Posterior cingulate gyrus (tissue), 11 donors: ENCODE measurements at places on chromosomes 4 and X.

GRCh38 chr4:16867827-16868226 is 30.6 kb downstream of the LDB2 start:
- DNase-seq, result no peak

GRCh38 chrX:44971674-44972073 is 98.7 kb downstream of the KDM6A start:
- no peak for DNase-seq

DNA sequence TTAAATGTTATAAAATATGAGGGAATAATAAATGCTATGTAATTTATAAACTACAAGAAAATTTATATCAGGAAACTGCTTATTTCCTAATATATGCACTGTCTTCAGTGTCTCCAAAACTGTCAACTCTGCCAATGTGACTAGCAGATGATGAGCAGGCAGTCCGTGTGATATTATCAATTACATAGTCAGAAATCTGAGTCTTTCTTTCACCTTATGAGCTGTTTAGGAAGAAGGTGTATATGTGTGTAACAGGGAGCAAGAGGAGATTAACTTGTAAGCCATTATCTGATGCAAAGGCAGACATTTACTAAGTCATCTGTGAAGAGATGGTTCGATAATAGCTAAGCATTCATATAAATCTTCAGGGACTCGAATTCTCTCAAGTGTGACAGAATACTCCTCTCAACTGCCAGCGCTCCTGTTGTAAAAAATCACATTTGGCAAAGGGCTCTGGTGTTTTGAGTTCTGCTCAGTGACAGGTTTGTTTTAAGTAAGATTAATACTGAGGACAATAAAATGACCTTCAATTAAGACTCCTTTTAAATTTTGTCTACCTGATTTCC is 79.7 kb downstream of the SNCA start:
- no peak for DNase-seq

DNA sequence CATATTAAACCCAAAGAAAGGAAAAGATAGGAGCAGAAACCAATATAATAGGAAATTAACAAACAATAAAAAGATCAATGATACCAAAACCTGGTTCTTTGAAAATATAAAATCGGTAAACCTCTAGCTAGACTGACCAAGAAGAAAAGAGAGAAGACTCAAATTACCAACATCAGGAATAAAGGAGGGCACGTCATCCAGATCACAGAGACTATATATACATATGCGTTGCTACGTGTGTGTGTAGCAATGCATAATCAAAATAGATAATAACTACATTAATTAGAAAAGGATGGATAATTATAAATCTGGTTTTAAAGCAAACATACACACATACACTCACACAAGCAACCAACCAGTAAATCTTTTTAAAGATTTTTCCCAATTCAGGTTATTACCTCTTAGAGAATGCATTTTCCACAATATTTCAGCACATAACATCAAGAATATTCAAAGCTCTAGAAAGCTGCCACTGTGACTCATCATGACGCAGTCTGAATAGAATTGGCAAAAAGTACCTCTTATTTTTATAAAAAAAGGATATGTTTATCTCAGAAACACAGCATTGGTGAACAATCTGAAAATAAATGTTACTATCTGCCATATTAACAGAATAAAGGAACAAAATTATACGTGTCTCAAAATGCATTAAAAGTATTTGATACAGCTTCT is 41.4 kb upstream of the USP9X start:
- no peak for DNase-seq
